Hepatocyte (in vitro differentiated cells): ENCODE measurements at places on chromosomes 2 and 18. TPM values are rescaled to one million over a fixed set of nuclear protein-coding genes. Genes with fewer than 3 reads are reported as not detected.

The MBD2 gene
- 56.8 and 72.2 TPM in 2 replicates for polyA plus RNA-seq

The CRYBA2 gene
- polyA plus RNA-seq, result not detected in 2 replicates

The MC4R gene
- not detected in 2 replicates for polyA plus RNA-seq

The BOLL gene
- polyA plus RNA-seq, result not detected in 2 replicates

DNA sequence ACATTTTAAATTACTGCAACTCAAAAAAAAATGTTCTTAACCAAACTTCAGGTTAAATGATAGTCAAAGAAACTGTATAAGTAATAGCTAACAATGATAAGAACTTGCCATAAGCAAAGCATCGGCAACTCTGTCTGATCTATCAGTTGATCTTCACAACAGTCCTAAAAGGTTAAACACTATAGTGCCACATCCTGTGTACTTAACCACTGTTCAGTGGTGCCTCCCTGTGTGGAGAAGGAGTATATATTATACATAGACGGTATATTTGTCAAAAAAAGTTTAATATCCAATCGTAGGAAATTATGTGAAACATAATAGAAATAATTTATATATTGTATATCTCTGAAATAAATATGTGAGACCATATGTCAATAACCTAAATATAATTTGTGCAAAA, 13.0 kb downstream of the DTNA start:
- DNase-seq, result no peak

- no peak for DNase-seq
These were observed 167.0 kb upstream of the ZC3H15 start for GRCh38 chr2:186319105-186319504.

The SERPINB10 gene
- polyA plus RNA-seq, result not detected in 2 replicates

The TOGARAM2 gene
- polyA plus RNA-seq, result 1.3 and 2.1 TPM in 2 replicates

- no peak for DNase-seq
These were observed 116.2 kb upstream of the STPG4 start for GRCh38 chr2:47271054-47272000.

GRCh38 chr2:171154348-171154747, 6.3 kb downstream of the TLK1 start:
- DNase-seq, result no peak

GRCh38 chr2:137677466-137677865, 286.8 kb upstream of the HNMT start:
- no peak for DNase-seq

- peak; percentile 12 for DNase-seq
These were observed 237.5 kb downstream of the ACTR3 start for GRCh38 chr2:114127372-114127771.

- no peak for DNase-seq
These were observed 334.2 kb downstream of the GRB14 start for GRCh38 chr2:164287056-164287455.

DNA sequence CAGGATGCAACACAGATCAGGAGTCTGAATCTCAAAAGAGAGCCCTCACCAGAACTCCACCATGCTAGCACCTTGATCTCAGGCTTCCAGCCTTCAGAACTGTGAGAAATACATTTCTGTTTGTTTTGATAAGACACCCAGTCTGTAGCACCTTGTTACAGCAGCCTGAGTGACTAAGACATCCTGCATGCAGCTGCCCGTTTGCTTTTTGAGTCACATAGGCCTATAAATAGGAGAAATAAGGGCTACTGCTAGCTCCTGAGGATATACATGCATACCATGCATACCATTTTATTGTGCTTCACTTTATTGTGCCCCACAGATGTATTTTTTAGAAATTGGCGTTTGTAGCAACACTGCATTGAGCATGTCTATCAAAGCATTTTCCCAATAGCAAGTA, 337.8 kb downstream of the CDH2 start:
- DNase-seq, result peak; percentile 50

GRCh38 chr18:48767090-48767690, 183.6 kb downstream of the SMAD7 start:
- DNase-seq, result peak; percentile 80

The NABP1 gene
- 19.6 and 27.2 TPM in 2 replicates for polyA plus RNA-seq

- DNase-seq, result peak; percentile 96
These were observed 41.9 kb upstream of the PTMA start for GRCh38 chr2:231666171-231667095.

- no peak for DNase-seq
These were observed 139.4 kb downstream of the CYRIA start for GRCh38 chr2:16526193-16526592.

- no peak for DNase-seq
These were observed 564 bp upstream of the TTR start for GRCh38 chr18:31591113-31591512.

DNA sequence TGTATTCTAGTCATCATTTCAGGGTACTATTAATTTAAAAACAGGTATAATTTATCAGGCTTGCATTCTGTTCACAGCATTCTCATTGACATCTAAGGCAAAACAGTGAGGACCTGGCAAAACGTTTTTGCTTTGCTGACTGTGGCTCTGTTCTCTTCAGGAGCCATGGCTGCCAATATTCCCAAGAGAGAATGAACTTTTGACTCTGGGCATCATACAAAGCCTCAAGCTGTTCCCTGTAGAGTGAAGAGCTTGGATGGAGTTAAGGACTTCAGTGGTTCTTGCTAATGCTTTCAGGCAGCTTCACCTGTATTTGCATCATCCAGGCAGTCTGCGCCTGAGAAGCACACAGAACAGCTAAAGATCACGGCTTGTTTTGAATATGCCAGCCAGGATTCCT, 65.9 kb upstream of the CAVIN2 start:
- DNase-seq, result no peak

- no peak for DNase-seq
These were observed 30.0 kb downstream of the ADCYAP1 start for GRCh38 chr18:934518-935133.

The COL5A2 gene
- polyA plus RNA-seq, result 131 and 137 TPM in 2 replicates

The LYPD6B gene
- 26.0 and 26.4 TPM in 2 replicates for polyA plus RNA-seq
